ENCODE measurements at places on chromosomes 7 and 10. TPM values are rescaled to one million over a fixed set of nuclear protein-coding genes. Genes with fewer than 3 reads are reported as not detected.

The TRPV5 gene
- total RNA-seq: not detected

The RAPGEF5 gene
- 0.27 TPM for total RNA-seq

The CALCR gene
- not detected for total RNA-seq

The KLLN gene
- 0.86 TPM for total RNA-seq

The KLF14 gene
- not detected for total RNA-seq

The TMEM229A gene
- total RNA-seq: not detected

The ANKRD7 gene
- not detected for total RNA-seq

The LRIT2 gene
- total RNA-seq: not detected

The C10orf105 gene
- total RNA-seq: 0.61 TPM

The KAZALD1 gene
- 0.36 TPM for total RNA-seq

The SORCS1 gene
- not detected for total RNA-seq

The OR13A1 gene
- total RNA-seq: not detected

The LMTK2 gene
- total RNA-seq: 13.0 TPM

The OPTN gene
- total RNA-seq: 98.2 TPM

The SFTPA1 gene
- total RNA-seq: not detected

The PPIF gene
- 89.0 TPM for total RNA-seq

The C7orf33 gene
- not detected for total RNA-seq

The DLX6 gene
- total RNA-seq: not detected

The SLC18A2 gene
- total RNA-seq: 0.09 TPM

The DOCK1 gene
- 0.41 TPM for total RNA-seq

The PLA2G12B gene
- total RNA-seq: not detected

The TMEM176B gene
- not detected for total RNA-seq

The SEMA3A gene
- total RNA-seq: 0.59 TPM

The DNAJB12 gene
- 37.0 TPM for total RNA-seq

The TRIL gene
- not detected for total RNA-seq

The CYP3A4 gene
- total RNA-seq: not detected

The NRG3 gene
- total RNA-seq: not detected

The INSYN2A gene
- not detected for total RNA-seq

The TFEC gene
- total RNA-seq: 1.0 TPM

The IFT22 gene
- total RNA-seq: 7.1 TPM

The EMX2 gene
- total RNA-seq: not detected

The TDRD1 gene
- 0.09 TPM for total RNA-seq

The SLC18A3 gene
- not detected for total RNA-seq

The VTI1A gene
- total RNA-seq: 42.6 TPM

The MBLAC1 gene
- 2.7 TPM for total RNA-seq

The CTAGE6 gene
- 0.98 TPM for total RNA-seq

The ANKRD30A gene
- total RNA-seq: not detected
